ENCODE measurements at places on chromosomes 4 and X. TPM values are rescaled to one million over a fixed set of nuclear protein-coding genes. Genes with fewer than 3 reads are reported as not detected.

CSN1S1 gene
- not detected for total RNA-seq

CBR4 gene
- total RNA-seq: 9.2 TPM

COL4A5 gene
- total RNA-seq: not detected

ZNF630 gene
- total RNA-seq: 0.74 TPM
